Nephron progenitor cell (in vitro differentiated cells): ENCODE measurements at places on chromosomes 4 and X.

GRCh38 chr4:17690898-17691297, 76.5 kb downstream of the MED28 start:
- no peak for DNase-seq

- no peak for DNase-seq
Measured at GRCh38 chrX:49809891-49810632, 19.0 kb upstream of the PAGE4 start.

- no peak for DNase-seq
Measured at GRCh38 chr4:139934708-139935195, 219.2 kb downstream of the MAML3 start.

- DNase-seq, result no peak
Measured at GRCh38 chrX:130179579-130180215, 7.9 kb downstream of the RAB33A start.

DNA sequence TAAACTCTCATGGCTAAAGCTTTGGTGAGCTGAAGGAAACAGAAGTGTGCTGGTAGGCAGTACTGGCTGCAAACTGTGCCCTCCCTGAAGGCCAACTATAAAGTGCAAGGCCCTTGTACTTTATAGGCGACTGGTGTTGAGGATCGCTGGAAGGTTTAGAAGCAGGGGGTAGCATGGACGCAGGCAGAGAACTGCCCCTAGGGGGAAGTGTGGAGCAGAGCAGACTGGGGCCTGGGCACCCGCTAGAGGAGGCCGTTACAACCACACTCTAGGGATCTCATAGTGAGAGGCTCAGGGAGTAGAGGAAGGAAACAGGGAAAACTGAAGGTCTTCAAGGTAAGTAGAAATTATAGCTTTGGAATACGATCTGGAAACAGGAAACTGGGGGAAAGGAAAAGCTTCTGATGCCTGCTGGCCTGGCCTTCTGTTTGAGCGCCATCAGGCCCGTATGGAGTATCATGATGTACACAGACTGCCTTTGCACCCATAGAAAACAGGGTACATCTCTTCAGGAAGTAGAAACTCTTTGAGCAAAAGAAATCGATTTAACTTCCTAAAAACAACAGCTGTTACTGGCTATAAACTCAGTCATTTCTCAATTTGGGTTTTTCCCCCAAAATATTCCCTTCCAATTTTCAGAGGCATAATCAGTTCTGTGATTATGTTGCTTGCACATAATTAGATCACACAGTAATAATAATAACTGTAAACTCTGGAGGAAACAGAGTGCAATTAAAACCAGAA, 23.9 kb upstream of the TMSB4X start:
- peak; percentile 58 for DNase-seq

DNA sequence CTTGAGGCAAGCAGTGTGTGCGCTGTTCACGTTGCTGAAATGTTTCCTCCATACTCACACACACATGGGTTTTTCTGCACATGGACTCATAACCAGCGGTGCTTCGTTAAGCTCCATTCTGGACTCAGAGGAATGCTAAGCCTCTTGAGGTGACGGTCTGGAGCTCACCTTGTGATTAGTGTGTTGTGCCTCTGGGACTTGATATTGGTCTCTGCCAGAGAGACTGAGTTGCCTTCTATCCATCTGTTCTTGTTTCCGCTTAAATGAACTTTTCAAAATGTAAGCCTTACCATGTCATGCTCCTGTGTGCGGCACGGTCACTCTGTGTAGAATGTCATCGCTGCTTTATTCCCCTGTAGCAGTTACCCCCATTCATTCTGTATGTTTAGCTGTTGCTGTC, 42.5 kb downstream of the ADD1 start:
- DNase-seq, result no peak

DNA sequence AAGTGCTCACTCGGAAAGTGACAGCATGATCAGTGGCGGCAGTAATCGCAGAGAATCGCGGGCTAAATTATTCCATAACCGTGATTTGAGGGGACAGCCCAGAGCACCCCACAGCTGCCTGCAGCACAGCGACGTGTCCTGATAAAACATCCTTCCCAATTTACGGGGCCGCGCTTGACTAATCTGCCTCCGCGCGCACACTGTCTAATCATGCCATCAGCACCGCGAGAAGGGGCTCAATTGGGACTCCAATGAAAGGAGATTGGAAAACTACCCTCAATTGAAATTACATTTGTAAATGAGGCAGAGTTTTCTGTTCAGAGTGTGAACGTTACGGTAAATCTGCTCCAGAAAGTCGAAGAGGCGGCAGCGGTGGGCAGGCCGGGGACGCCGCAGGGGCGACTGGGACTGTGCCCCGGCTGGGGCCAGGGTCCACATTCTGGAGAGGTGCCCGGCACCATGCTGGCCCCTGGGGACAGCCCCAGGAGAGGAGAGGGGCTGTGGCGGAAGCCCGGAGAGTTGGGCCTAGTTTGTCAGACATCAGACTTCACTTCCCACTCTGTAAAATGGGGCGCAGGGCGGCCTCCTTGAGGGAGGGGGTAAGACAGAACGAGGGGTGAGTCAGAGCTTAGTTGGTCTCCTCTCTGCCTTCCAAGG, 107.7 kb downstream of the FAM53A start:
- DNase-seq, result no peak

- no peak for DNase-seq
Measured at GRCh38 chr4:61505773-61506685, 305.9 kb downstream of the ADGRL3 start.

DNA sequence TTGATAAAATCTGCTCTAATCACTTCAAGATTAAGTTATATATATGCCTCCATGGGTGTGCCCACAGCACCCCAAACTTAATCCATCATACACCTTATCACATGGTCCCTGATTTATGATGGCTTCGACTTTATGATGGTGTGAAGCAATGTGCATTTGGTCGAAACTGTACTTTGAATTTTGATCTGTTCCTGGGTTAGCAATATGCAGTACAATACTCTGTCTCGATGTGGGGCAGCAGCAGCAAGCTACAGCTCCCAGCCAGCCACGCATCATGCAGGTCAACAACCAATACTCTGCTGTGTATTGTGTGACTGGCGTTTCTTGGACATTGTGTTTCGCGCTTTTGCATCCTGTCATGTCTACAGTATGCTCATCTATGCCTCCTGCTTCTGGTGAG, 62.6 kb downstream of the MCUB start:
- no peak for DNase-seq

DNA sequence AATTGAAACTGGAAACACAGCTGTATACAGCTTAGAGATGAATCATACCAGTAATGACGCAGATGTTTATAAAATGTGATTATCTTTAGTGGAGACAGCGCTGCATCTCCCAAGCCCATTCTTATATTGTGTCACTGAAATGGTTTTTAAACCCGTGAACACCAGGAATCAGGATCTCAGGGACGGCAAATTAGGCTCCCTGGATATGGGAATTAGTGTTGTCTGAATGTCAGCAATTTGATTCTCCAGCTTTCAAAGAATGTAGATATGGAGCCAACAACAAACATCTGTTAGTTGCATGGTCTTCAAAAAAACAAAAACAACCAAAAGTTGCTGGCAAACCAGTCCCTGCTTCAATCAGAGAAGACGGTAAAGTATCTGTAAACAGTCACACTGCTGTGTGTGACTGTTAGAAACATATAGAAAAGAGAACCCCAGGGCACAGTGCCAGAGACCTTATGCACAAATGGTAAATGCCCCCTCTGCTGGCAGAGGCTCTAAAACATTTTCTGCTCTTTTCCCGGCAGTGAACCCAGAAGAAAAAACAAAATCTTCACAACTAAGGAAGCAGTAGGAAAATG, 351.9 kb upstream of the FTHL17 start:
- DNase-seq, result peak; percentile 8

GRCh38 chrX:133746593-133746992, 238.8 kb downstream of the GPC3 start:
- no peak for DNase-seq
